ENCODE measurements at places on chromosomes 2 and 18.

GRCh38 chr2:173978447-173978846, 13.3 kb upstream of the SP3 start:
- DNase-seq: peak; percentile 17

GRCh38 chr2:138391946-138392345, 109.6 kb upstream of the SPOPL start:
- DNase-seq: no peak

GRCh38 chr2:104866122-104866864, 12.4 kb downstream of the POU3F3 start:
- DNase-seq: no peak

- DNase-seq: no peak
Observed at GRCh38 chr2:44722026-44722625, 219.4 kb upstream of the SIX3 start.

DNA sequence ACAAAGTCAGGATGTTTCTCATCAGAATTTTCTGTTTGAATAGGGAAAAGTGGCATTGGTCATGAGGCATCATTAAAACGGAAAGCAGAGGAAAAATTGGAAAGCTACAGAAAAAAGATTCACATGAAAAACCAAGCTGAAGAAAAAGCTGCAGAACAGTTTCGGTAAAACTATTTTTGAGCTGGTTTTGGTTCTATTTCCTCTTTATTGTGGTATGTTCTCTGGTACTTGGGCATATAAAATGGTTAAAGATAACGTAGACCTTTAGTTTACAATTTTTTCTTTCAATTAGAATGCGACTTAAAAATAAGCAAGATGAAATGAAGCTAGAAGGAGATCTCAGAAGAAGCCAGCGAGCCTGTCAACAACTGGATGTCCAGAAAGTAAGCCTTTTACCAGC, 7.6 kb downstream of the GPATCH11 start:
- no peak for DNase-seq

- DNase-seq: no peak
Observed at GRCh38 chr2:41000906-41001305, 549.0 kb upstream of the SLC8A1 start.

DNA sequence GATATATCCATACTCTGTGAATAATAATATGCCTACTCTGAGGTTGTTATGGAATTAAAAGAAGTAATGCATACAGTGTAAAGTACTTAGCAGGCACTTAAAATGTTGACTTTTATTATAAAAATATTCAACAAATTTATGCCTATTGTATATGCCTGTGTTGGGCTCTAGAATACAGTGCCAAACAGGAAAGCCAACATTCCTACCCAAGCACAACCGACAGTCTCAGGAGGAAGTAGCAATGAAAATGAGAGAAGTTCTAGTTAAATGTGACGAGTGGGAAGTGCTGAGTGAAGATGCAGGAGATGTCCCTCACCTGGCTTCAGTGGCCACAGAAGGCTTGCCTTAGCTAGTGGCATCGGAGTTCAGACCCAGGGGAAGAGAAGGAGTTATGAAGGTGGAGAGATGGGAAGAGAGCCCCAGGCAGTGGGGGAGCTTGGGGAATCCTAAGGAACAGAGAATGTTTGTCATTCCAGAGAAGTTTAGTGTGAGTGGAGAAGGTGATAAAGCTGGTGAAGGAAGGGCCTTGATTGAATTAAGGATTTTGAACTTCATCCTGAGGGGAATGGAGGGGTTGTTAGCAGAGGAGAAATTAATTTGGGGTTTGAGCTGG, 105.4 kb upstream of the CNGA3 start:
- DNase-seq: no peak

- DNase-seq: no peak
Observed at GRCh38 chr2:121316986-121317385, 32.0 kb upstream of the TFCP2L1 start.

Data from RPMI7951 (cell line).